Fibroblast of lung (primary cell): ENCODE measurements at places on chromosomes 1 and 21.

DNA sequence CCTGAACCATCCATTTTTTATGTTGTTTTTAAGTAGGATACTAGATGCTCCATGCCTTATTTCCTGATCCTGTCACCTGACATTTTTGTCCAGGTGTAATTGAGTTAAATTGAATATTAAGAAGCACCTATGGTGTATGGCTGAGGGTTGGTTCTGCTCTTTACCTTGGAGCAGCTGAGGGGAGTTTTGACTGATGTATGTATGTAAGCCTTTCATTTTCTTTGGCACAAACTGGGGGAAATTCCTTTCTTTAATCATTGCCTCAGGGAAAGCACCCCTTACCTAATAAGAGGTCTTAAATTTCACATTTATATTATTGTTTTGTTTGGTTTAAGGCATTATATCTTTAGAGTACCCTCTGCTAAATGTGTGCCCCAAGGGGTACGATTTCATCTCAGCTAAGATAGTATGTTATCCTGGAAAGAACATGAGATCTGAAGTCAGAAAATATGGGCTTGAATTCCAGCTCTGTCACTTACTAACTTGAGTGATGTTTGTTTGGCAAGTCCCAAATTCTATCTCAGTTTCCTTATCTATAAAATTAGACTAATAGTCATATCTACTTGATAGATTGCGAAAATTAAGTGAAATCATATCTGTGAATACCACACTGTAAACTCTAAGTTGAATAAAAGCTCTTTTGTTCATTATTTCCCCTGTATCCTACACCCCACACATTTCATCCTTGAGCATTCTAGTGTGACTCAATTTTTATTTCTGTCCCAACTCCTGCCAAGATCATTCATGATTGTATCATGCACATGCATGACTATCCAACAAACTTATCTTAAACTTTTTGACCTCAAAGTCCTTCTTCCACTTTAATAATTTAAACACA, 57.7 kb upstream of the NUF2 start:
- H3K4me3 ChIP-seq: no peak overlapping the region
- no peaks in the 10 kb centered on the region for H3K36me3 ChIP-seq
- H3K4me1 ChIP-seq: no peaks in the 10 kb centered on the region
- no peak for DNase-seq

- no peak overlapping the region for H3K4me3 ChIP-seq
- H3K36me3 ChIP-seq: no peaks in the 10 kb centered on the region
- no peak for DNase-seq
- H3K27ac ChIP-seq: no peak overlapping the region
Measured at GRCh38 chr1:53547231-53547790, 88.1 kb downstream of the DMRTB1 start.

DNA sequence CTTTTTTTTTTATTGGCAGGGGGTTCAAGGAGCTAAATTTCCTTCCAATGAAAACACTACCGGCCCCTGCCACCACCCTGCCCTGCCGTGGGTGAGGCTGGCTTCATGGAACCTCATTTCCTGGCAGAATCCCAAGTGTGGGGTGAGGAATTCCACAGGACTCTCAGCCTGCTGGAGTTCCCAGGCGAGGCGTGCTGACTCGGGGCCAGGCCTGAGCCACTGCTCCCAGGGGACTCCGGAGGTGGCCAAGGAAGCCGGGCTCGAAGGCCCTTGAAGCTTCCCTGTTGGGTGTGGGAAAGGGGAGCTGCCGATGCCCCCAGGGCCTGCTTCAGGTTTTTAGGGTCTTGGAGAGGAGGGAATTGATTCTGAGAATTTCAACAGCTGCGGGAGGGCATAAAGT, 95.3 kb upstream of the ACTRT2 start:
- no peaks in the 10 kb centered on the region for H3K36me3 ChIP-seq
- no peak overlapping the region for H3K4me3 ChIP-seq
- DNase-seq: no peak
- no peak overlapping the region for H3K27ac ChIP-seq

DNA sequence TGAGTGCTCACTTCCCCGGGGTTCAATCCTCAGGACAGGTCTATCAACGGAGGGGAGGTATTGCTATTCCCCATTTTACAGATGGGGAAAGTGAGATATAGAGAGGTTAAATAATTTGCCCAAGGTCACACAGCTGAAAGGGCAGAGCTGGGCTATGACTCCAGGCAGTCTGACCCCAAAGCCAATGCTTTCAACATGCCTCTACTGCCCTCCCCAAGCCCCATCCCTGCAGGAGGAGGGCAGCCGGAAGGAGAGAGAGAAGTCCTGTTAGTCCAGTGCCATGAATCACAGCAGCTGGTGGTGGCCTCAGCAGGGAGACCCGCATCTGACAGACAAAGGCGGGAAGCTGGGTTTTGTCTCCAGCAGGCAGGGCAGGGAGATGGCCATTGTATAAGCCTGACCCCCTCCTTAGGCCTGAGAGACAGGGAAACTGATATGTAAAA, 20.0 kb upstream of the CLIC4 start:
- H3K4me1 ChIP-seq: peaks cover 17% of the 10 kb centered on the region
- H3K27me3 ChIP-seq: no peaks in the 10 kb centered on the region
- H3K36me3 ChIP-seq: no peaks in the 10 kb centered on the region

DNA sequence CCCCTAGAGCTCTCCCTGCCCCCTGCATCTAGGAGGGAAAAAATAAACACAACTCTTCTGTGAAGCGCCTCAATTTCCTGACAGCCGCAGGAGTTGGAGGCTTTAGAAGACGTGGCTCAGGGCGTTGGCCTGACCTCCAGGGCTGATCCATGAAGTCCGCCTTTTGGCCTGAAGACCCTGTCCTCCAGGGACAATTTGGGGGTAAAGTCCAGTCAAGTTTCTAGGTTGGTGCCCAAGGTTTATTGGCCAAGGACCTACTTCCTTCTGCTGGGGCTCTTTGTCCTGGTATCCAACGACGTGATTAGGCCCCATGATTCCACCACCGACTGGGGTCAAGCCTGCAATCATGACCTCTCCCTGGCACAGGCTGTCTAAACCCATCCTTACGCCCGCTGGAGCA, 54.9 kb downstream of the PTPRF start:
- DNase-seq: no peak
- no peaks in the 10 kb centered on the region for H3K27me3 ChIP-seq
- no peak overlapping the region for H3K4me3 ChIP-seq
- H3K4me1 ChIP-seq: peaks cover 9% of the 10 kb centered on the region
- H3K27ac ChIP-seq: no peak overlapping the region
